Nephron progenitor cell (in vitro differentiated cells): ENCODE measurements at places on chromosomes 6 and 20.
A peak's percentile ranks its signal among the peaks of the same experiment; 100 is the strongest.

- peaks cover 42% of the 10 kb centered on the region for H3K4me1 ChIP-seq
- peaks cover 26% of the 10 kb centered on the region for H3K27me3 ChIP-seq
- no peak overlapping the region for H3K4me3 ChIP-seq
- no peaks in the 10 kb centered on the region for H3K36me3 ChIP-seq
Observed at GRCh38 chr6:167564416-167565250, 239.7 kb downstream of the TTLL2 start.

- H3K4me3 ChIP-seq, result no peak overlapping the region
- no peaks in the 10 kb centered on the region for H3K36me3 ChIP-seq
Observed at GRCh38 chr6:4291453-4292403, 156.4 kb upstream of the ECI2 start.

DNA sequence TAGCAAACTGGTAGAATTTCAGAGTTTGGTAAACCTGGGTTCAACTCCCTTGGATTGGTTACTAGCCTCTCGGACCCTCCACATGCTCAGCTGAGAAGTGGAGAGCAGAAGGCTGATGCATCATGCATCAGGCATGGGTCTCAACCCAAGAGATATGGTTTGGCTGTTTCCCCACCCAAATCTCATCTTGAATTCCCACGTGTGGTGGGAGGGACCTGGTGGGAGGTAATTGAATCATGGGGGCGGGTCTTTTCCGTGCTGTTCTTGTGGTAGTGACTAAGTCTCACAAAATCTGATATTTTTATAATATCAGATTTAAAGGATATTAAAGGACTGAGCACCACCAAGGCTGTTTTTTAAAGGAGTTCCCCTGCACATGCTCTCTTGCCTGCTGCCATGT, 75.1 kb downstream of the PPP1R3G start:
- H3K27me3 ChIP-seq, result peaks cover 7% of the 10 kb centered on the region
- H3K4me3 ChIP-seq, result no peak overlapping the region
- peaks cover 42% of the 10 kb centered on the region for H3K4me1 ChIP-seq
- H3K36me3 ChIP-seq, result no peaks in the 10 kb centered on the region
- H3K27ac ChIP-seq, result no peak overlapping the region

DNA sequence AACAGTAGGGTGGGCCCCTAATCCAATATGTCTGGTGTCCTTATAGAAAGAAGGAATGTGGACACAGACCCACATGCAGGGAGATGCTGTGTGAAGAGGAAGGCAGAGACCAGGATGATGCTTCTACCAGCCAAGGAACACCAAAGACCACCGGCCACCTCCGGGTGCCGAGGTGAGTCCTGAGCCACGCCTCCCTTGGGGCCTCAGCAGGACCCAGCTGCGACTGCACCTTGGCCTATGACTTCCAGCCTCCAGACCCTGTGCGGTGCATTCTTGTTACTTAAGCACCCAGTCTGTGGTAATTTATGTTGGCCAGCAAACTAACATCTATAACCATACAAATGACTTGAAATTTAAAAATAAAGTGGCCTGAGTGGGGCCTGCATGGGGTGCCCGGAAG, 79.5 kb upstream of the QKI start:
- peaks cover 62% of the 10 kb centered on the region for H3K4me1 ChIP-seq
- peaks cover 14% of the 10 kb centered on the region for H3K27me3 ChIP-seq
- H3K4me3 ChIP-seq, result no peak overlapping the region
- H3K36me3 ChIP-seq, result no peaks in the 10 kb centered on the region
- no peak overlapping the region for H3K27ac ChIP-seq

DNA sequence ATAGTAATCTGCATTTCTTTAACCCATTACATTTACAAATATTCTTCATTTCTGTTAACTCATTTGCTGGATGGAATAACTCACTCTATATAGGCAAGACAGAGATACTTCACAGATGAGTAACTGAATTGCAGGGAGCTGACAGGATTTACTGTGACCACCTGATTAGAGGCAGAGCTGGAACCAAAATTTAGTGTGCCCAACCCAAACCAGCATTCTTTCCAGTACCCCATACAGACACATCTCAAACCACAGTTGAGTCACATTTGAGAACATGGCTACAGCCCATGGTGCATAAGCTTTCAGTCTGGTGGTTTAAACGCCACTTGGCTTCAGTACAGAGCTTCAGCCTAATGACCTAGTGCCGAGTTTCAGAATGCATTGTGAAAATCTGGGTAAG, 138.4 kb upstream of the TENT5A start:
- H3K27ac ChIP-seq, result no peak overlapping the region
- no peak overlapping the region for H3K4me3 ChIP-seq
- no peaks in the 10 kb centered on the region for H3K27me3 ChIP-seq
- no peak for DNase-seq
- no peaks in the 10 kb centered on the region for H3K4me1 ChIP-seq

- H3K4me1 ChIP-seq, result peaks cover 4% of the 10 kb centered on the region
- H3K4me3 ChIP-seq, result no peak overlapping the region
- peaks cover 78% of the 10 kb centered on the region for H3K36me3 ChIP-seq
- H3K27me3 ChIP-seq, result peaks cover 4% of the 10 kb centered on the region
Observed at GRCh38 chr6:7300926-7301325, 12.1 kb downstream of the SSR1 start.

DNA sequence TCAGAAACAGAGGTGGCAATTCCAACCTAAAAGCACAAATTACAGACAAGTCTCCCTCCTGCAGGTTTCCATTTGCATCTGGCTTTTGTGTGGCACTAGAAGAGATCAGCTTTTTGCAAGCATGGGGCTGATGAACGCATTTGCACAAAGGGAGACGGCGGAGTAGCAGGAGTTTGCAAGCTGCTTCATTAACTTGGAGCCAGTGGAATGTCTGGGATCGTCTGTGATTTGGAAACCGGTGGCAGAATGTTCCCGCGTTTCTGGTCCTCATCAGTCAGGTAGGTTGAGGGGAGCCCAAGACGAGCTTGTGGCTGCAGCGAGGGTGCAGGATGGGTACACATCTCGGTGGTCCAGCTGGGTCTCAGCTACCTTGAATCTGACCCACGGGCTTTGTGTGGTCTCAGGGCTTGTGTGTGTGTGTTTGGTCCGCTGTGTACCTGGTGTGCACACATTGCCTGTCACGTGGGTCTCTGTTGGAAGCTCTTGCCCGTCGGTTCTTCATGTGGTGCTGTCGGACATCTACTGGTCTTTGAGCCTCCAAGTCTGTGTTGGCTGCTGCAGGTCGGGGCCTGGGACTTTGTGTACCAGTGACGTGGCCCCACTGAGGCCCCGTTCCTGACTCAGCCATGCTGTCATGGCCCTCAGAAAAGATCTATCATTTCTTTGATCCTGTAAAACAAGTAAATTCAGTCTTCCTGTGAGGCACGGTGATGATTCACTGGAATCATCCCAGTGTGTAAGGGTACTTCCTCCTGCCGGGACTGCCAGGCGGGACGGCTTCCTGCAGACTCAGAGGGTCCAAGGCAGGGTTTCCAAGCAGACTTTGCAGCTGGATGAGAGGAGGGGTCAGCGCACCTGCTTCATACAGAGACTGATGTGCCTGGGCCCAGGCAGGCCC, 12.4 kb upstream of the MYT1 start:
- DNase-seq, result no peak
- H3K4me1 ChIP-seq, result peaks cover 14% of the 10 kb centered on the region
- no peak overlapping the region for H3K27ac ChIP-seq
- H3K36me3 ChIP-seq, result no peaks in the 10 kb centered on the region

GRCh38 chr6:141105481-141105880, 1027.2 kb upstream of the GJE1 start:
- no peaks in the 10 kb centered on the region for H3K36me3 ChIP-seq
- H3K27me3 ChIP-seq, result no peaks in the 10 kb centered on the region
- H3K4me1 ChIP-seq, result peaks cover 14% of the 10 kb centered on the region
- peak overlapping the region; percentile 92 for H3K27ac ChIP-seq
- H3K4me3 ChIP-seq, result no peak overlapping the region
- peak; percentile 21 for DNase-seq

GRCh38 chr6:142474531-142475289, 172.9 kb downstream of the ADGRG6 start:
- DNase-seq, result peak; percentile 59
- no peaks in the 10 kb centered on the region for H3K27me3 ChIP-seq
- H3K36me3 ChIP-seq, result no peaks in the 10 kb centered on the region
- no peak overlapping the region for H3K4me3 ChIP-seq
- H3K4me1 ChIP-seq, result no peaks in the 10 kb centered on the region
- H3K27ac ChIP-seq, result no peak overlapping the region

DNA sequence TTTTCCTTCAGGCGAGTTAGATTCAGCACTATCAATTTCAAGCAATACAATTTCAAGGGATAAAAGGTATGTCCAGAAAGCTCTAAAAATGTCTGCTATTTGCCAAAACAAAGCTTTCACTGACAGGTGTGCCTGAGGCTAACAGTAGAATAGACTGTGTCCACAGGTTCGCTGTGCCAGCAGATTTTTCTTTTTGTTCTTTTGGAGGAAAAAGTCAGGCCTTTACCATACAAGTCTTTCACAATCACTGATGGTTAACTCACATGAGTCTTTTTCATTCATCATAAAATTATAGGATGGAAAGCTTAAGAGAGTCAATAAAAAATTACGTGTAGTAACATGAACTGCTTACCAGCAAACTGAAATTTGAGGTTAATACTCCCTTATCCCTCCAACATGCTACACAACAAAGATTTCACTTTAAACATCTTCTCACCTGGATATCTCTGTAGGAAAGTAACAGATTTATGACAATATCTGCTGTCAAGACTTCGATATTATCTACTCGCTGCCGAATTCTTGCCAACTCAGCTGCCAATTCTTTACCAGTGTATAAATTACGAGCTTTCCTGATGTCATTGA, 95.4 kb downstream of the MAP3K5 start:
- no peak for DNase-seq
- peaks cover 13% of the 10 kb centered on the region for H3K27me3 ChIP-seq
- no peak overlapping the region for H3K4me3 ChIP-seq
- H3K36me3 ChIP-seq, result no peaks in the 10 kb centered on the region

- no peak for DNase-seq
- H3K36me3 ChIP-seq, result no peaks in the 10 kb centered on the region
- peaks cover 26% of the 10 kb centered on the region for H3K4me1 ChIP-seq
- peak overlapping the region; percentile 77 for H3K27ac ChIP-seq
Observed at GRCh38 chr6:152271776-152272464, 365.2 kb downstream of the SYNE1 start.

- H3K36me3 ChIP-seq, result peaks cover 11% of the 10 kb centered on the region
- H3K4me3 ChIP-seq, result no peak overlapping the region
- peaks cover 5% of the 10 kb centered on the region for H3K4me1 ChIP-seq
- no peak for DNase-seq
Observed at GRCh38 chr6:39451831-39452230, 129.3 kb upstream of the KCNK16 start.
